ENCODE measurements at places on chromosomes 13 and 19.

DNA sequence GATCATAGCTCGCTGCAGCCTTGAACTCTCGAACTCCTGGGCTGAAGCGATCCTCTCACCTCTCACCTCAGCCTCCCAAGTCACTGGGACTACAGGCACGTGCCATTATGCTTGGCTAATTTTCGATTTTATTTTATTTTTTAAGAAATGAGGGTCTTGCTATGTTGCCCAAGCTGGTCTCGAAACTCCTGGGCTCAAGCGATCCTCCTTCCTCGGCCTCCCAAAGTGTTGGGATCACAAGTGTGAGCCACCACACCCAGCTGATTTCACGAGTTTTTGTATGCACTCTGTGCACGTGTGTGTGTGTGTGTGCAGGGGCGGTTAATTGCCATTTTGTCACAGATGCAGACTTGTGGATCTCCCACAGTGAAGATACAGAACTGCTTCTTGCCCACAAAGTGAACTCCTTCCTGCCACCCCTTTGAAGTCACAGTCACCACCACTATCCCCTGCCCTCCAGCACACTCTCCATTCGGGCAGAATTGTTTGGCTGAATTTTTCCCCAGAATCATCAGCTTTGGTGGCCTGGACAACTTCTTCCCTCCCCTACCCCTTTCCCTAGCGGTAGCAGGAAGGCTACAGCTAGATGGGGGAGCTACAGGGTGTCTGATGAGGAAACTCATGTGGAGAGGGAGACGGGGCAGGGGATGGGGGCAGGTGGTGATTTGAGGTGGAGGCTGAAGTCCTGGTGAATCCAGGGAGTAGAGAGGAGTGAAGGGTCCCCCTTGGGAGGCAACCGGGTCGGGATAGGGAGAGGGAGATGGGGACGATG lies 59.6 kb downstream of the CELF5 start:
- no peak for DNase-seq

DNA sequence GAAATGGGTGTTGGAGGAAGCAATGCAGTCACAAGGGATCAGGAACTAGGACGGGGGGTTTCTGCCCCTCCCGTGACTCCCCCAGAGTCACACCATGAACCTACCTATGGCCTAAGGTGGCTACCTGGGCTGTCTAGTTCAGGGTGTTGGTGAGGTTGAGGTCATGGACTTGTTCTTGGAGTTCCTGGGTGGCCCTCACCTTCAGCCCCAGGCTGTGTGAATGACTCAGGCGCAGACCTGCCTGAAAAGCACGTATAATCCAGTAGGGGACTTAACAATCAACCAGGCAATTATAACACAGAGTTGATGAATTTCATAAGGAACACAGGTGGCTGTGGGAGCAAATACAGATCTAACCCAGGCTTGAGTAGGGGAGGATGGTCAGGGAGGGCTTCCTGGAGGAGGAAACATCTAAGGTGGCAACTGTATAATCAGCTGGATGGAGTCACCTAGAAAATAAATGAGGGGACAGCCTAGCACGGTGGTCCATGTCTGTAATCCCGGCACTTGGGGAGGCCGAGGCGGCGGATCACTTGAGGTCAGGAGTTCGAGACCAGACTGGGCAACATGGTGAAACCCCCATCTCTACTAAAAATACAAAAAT lies 25.6 kb upstream of the ADGRE1 start:
- DNase-seq: no peak

GRCh38 chr13:27321468-27322431 lies 51.1 kb downstream of the RASL11A start:
- no peak for DNase-seq

- DNase-seq: no peak
These were observed 61.8 kb downstream of the IRS2 start for GRCh38 chr13:109724603-109725002.

- DNase-seq: no peak
These were observed at the start of gene CNN1 for GRCh38 chr19:11538232-11539036. CNN1 (plus strand) TSS chr19:11538851; CDS start chr19:11538928, 77 bp downstream.

GRCh38 chr19:45812297-45812696 lies 2.8 kb downstream of the RSPH6A start:
- no peak for DNase-seq

DNA sequence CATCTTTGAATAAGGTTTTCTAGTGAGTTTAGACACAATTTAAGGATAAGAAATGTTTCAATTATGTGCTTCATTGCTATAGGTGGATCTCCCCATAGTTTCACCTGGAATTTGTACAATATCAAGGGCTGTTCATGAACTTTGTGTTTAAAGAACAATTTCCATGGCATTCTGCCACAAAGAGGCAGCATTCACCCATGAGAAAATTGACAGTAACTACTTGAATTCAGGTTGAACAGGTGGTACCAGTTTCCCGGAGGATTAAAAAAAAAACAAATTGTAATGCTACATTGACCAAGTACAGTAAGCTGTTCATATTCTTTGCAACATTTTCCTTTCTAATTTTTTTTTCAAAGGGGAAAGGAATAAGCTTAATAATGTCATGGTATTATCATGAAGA lies 9.1 kb downstream of the SLITRK5 start:
- no peak for DNase-seq

- no peak for DNase-seq
These were observed 12.5 kb downstream of the LAIR2 start for GRCh38 chr19:54515156-54515555.

DNA sequence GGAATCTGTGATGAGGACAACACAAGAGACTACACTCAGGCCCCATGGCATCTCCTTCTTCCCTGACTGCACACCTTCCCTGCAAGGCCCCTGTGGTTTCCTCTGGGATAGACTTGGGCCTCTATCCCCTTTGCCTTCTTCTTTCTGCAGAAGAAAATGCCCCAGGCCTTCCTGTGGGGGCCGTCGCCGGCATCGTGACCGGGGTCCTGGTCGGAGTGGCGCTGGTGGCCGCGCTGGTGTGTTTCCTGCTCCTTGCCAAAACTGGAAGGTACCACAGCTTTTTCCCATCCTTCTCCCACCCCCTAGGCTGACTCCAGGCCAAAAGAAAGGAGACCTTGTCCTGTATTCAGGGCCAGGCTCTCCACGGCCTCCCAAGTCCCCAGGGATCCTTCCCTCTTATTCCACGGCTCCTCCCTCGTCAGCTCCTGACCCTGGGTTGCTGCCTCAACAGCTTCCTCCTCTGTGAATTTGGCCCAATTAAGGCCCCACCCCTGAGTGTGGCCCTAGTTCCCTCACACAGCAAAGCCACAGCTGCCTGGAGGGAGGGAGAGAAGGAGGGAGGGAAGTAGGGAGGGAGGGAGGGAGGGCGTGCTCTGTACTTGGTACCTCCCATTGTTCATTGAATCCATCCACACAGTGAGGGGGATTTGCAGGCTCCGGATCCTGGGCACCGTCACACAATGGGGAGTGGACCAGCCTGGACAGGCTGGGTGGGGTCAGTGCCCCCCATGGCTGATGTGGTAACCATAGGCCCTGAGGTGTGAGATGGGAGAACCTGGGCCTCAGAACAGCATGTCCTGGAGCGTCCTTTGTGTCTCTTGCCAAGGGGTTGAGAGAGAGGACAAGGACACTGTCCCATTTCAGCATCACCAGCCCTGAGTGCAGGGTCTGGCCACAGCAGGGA lies 12.5 kb downstream of the CEACAM3 start:
- DNase-seq: no peak

DNA sequence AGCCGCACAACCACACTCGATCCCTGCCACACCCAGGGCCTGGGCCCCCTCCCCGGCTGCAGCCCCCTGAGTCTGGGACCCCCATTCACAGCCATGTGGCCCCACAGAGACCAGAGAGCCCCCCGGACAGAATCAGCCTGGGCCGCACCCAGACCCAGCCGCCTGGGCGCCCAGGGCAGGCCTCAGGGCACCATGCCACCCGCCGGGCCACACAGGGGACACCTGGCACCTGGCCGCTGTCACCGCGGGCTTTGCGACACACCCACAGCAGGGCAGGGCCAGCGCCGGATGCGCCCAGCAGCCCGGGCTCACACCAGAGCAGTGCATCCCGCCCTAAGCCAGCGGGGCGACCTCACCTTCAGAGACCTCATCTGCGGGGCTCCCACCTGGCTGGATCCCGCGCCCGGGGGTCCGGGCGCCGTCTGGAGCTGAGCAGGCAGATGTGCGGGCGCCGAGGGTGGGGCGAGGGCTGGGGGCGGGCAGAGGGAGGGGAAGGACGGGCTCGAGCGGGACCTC lies 443 bp downstream of the TBXA2R start:
- DNase-seq: no peak

DNA sequence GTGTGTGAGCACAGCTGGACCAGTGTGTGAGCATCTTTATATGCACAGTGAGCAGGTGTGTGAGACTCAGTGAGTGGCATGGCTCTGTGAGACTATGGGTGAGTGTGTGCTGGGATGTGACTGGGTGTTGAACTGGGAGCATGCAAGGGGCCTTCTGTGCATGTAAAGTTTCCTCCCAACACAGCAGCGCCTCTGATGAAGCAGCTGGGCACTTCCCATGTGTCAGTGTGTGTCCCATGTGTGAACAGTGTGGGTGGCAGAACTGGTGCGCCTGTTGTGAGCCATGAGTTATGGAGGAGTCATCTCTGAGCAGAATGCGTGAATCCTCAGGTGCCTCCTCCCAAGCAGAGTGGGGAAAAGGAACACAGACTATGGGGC lies 24.1 kb downstream of the LGALS16 start:
- DNase-seq: no peak

DNA sequence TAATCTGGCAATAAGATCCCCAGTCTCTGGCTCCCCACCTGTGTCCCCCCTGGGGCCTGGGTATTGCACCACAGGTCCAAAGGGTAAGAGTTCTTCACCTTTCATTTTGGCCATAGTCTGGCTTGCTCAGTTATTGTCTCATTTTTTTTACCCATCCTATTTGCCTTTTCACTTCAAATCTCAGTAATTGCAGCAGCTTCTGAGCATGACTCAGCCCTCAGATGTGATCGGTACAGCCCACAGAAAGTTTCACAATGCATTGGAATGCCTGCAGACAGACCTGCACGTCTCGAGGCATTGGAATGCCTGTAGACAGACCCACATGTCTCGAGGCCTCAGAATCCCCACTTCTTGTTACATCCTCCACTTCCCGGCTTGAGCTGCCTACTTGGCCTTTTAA lies 173.6 kb downstream of the NUFIP1 start:
- DNase-seq: no peak

- no peak for DNase-seq
These were observed 421 bp downstream of the TNPO2 start for GRCh38 chr19:12723381-12723640.

- no peak for DNase-seq
These were observed 6.8 kb upstream of the KPTN start for GRCh38 chr19:47490847-47491246.

- DNase-seq: no peak
These were observed 738.5 kb downstream of the DIAPH3 start for GRCh38 chr13:59425211-59425741.
